ENCODE measurements at places on chromosomes 5 and 9.

DNA sequence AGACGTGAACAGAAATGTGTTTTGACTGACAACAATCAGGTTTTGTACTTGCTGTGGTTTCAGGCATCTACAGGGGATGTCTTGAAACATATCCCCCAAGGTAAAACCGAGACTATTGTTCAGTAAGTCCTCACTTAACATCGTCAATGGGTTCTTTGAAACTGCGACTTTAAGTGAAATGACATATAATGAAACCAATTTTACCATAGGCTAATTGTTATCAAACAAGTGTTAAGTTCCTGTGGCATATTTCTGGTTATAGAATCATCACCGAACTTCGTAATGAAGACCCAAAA is 16.4 kb upstream of the OMD start:
- no peak for DNase-seq

- no peak for DNase-seq
Measured at GRCh38 chr5:55920784-55921183, 69.6 kb downstream of the IL31RA start.

GRCh38 chr9:80797101-80797829 is 892.1 kb downstream of the TLE1 start:
- DNase-seq, result no peak

DNA sequence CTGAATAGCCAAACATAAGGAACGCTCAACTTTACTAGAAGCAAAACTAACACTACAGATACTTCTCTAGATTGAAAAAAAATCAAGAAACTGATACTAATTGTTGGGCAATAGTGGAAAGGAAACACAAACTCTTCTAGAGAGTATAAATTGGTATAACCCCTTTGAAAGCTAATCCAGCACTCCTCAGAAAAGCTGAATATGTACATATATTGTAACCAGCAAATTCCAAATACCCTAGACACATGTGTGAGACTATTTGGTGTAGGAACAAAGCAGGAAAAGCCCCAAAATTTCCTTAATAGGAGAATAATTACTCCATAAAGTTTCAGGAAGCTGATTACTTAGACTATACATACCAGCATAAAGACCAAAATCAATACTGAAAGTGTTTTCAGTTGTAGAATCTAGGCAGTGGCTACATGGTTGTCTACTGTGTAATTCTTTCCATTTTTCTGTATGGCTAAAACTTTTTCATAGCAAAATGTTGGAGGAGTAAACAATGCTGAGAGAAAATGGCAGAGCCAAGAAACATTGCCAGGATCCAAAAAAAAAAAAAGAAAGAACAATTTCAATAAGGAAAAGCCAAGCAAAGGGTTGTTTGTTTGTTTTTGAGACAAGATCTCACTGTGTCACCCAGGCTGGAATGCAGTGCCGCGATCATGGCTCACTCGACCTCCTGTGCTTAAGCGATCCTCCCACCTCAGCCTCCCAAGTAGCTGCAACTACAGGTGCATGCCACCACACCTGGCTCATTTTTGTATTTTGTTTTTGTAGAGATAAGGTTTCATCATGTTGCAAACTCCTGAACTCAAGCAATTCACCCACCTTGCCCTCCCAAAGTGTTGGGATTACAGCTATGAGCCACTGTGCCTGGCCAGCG is 15.0 kb downstream of the SKP1 start:
- DNase-seq, result no peak

DNA sequence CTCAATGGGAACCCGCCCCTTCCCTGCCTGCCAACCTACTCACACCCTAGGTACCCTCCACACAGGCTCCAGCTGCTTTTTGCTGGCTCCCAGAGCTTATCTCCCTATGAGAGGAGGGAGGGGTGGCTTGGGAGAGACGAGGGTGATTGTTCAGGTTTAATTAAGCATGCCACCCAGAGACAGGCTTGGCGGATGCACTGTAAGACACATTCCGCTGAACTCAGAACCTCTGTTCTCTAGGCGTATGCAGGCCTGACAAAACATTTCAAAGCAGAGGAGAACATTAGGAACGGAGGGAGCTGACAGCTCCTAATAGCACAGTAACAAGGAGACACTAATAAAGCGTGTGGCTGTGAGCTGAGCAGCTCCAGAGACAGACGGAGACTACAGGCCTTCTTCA is 80.1 kb downstream of the TRIM32 start:
- no peak for DNase-seq

DNA sequence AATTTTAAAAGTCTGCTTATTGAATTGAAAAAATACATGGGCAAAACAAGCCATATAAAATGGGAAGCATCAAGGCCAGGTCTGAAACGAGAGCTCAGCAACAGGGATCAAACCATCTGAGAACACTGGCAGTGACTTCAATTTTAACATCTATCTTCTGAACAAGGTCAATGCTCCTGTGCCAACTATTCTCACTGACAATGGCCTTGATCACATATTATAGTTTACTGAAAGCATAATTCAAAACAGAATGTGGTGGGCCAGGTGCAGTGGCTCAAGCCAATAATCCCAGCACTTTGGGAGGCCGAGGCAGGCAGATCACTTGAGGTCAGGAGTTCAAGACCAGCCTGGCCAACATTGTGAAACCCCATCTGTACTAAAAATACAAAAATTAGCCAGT is 9.0 kb downstream of the ECPAS start:
- no peak for DNase-seq

GRCh38 chr5:72042097-72042496 is 65.2 kb upstream of the MAP1B start:
- DNase-seq, result no peak

DNA sequence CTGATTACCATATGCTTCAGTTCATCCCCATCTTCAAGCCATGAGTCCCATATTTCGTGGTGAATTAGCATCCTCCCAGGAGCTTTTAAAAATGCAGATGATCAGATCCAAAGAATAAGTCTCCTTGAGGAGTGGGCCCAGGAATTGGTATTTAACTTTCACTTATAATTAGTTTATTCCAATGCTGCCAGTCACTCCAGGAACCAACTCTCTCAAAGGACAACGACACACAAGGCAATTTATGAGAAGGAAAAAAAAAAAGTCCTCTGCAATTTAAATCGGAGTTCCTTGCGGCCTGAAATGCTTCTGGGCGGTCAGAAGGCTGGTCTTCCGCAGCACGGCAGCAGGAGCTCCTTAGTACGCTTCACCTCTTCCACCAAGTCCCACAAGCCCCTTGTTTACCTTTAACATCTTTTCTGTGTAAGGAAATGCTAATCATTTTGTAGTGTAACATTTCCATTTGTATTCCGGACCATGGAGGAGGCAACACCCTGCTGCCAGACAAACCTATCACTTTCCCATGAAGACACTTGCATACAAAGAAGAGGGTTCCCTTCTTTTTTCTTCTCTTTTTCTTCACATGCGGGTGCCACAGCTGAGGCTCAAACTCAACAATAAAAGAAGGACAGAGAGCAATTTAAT is 16.3 kb upstream of the KCNV2 start:
- no peak for DNase-seq

- DNase-seq, result no peak
Measured at GRCh38 chr5:176743136-176743861, 67.1 kb upstream of the UNC5A start.

DNA sequence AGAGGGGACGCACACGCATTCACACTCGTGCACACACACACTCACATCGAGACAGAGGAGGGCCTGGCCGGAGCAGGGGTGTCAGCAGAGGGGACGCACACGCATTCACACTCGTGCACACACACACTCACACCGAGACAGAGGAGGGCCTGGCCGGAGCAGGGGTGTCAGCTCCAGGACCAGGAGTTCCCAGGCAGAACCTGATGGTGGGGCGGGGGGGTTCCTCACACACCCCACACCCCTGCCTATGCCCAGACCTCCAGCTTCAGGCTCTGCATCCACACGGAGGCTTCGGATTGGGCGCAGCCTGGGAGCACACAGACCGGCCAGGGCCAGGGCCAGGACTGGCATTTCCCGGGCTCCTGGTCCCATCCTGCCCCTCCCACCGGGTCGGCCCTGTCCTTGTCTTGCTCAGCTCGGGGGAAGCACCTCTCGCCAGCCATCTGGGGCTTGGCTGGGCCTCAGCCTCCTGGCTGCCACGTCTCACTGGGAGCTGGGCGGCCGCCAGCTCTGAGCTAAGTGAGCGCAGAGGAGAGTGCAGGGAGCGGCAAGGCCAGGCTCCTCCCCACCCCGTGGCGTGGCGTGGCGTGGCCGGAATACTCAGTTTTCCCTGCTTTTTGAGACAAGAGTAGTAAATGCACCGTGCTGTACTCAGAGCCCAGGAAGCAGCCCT is 31.3 kb downstream of the ADAMTS2 start:
- DNase-seq, result no peak

DNA sequence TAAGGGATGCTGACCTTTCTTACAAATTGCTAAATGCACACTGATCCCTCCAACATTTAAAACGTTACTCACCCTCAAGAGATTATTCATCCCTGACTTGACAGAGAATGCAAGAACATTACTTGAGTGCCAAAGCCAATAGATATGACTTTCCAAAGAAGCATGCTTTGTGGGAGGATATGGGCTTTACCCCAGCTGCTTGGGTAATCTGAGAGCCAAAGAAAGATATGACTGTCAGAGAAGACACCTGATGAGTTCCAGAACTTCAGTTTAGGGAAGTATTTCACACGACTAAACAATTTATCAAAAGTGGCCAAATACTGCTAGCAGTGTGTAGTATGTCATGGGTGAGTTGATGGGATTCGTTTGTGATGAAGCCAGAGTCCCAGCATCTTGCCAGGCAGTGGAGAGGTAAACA is 7.4 kb upstream of the SPDL1 start:
- DNase-seq, result no peak

DNA sequence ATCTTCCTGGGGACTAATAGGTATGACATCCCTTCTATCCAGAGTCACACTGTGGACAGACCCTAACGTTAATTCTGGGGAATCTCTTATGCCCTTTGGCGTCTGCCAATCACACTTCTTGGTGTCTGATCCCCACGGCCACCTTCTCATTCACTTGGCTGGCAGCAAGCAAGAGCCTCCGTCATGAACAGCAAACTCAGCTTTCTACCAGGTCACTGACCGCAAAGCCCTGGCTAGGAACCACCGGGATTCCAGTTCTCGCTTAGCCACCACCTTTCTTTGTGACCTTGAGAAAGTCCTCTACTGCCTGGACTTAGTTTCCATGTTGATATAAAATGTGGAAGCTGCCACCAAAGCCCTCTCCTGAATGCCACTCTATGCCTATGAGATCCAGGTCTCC is 67.7 kb upstream of the FCN1 start:
- no peak for DNase-seq

GRCh38 chr9:70888471-70888870 is 232.9 kb downstream of the TRPM3 start:
- DNase-seq, result no peak

GRCh38 chr5:156762771-156763170 is 87.3 kb upstream of the PPP1R2B start:
- no peak for DNase-seq

- no peak for DNase-seq
Measured at GRCh38 chr9:26811106-26811505, 81.5 kb downstream of the CAAP1 start.

- DNase-seq, result no peak
Measured at GRCh38 chr9:89786655-89787054, 181.8 kb downstream of the GADD45G start.

- no peak for DNase-seq
Measured at GRCh38 chr5:109485030-109485429, 75.3 kb upstream of the PJA2 start.

DNA sequence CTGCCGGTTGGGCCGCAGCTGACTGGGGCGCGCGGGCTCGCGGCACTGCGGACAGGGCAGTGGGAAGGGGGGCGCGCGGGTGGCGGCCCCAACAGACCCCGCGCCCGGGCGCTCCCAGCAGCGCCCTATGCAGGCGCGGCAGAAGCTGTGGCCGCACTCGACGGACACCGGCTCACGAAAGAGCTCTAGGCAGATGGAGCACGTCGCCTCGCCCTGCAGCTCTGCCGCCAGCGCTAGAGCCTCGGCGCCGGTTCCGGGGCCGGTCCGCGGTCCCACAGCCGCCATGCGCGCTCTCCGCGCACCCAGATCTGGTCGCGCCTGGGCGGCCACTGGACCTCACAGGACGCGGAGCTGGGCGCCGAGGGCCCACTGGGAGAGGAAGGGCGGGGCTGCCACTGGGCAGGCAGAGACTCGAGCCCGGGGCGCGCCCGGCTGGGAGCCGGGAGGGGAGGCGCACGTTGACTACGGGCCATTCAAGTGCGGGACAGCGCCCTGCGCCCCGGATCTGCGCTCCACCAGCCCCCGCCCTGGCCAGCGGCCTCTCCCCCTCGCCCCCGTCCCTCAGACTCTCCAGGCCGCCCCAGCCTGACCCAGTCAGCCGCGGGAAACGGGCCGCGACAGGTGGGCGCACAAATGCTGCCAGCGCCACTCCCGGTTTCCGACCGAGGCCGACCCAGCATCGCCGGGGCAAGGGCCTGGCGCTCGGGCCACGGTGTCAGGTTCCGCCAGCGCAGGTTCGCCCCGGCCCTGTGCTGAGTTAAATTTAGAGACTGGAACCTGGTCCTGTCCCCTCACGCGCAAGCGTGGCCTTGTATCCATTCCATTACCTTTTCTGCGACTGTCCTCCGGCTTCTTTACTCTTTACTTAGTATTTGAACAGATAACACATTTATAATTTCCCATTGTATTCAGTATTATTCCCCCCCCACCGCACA is at the start of gene TRIM7:
Gene TRIM7 (minus strand): TSS at position 371 of the 935 bp plus-strand sequence. CDS start 86 bp downstream, at position 285.
- no peak for DNase-seq

GRCh38 chr9:36827593-36827992 is 206.5 kb downstream of the PAX5 start:
- no peak for DNase-seq

GRCh38 chr5:128341056-128341455 is 197.0 kb downstream of the FBN2 start:
- no peak for DNase-seq

DNA sequence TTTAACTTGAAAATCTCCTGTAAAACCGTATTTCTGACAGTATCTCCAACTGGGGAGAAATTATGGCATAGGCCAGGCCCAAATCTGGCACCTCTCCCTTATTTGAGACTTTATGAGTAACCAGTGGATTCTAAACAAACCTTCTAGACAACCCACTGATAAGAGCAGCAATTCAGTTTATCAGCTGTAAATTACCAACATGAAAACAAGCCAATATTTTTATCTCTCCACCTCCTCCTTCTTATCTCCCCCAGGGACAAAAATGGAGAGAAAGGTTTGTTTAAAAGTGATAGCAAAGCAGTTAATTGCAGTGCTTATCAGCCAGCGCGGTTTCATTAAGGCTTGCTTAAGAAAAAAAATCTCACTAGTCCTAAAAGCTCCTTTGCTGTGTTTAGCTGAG is 53.8 kb downstream of the KCNV2 start:
- no peak for DNase-seq

- no peak for DNase-seq
Measured at GRCh38 chr9:73093740-73094379, 57.8 kb upstream of the ANXA1 start.

- no peak for DNase-seq
Measured at GRCh38 chr5:174303035-174303434, 257.5 kb downstream of the NSG2 start.

- DNase-seq, result no peak
Measured at GRCh38 chr9:88808019-88808656, 183.1 kb upstream of the S1PR3 start.
